ENCODE measurements at places on chromosomes 3 and 15.
A peak's percentile ranks its signal among the peaks of the same experiment; 100 is the strongest.

DNA sequence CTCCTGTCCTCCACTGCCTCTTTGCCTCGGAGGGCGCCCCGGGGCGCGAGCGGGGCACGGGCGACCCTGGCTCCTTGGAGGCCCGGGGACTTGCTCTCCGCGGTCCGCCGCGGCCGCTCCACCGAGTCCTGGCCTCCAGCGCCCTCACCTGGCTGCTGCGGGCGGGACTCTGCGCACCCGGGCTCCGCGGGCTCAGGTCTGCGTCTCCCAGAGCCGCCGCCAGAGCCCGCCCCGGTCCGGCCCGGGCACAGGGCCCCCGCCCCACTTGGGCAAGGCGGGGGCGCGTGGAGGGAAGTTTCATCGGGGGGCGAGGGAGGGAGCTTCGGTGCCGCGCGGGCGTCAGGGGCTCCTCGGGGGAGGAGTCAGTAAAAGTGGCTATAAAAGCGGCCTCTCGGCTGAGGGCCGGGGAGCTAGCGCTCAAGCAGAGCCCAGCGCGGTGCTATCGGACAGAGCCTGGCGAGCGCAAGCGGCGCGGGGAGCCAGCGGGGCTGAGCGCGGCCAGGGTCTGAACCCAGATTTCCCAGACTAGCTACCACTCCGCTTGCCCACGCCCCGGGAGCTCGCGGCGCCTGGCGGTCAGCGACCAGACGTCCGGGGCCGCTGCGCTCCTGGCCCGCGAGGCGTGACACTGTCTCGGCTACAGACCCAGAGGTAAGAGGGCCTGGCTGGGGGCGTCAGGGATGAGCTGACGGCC is at the start of gene CEMIP:
Gene CEMIP (plus strand): TSS at position 407 of the 694 bp plus-strand sequence. CDS start 94,510 bp downstream, outside the sequence.
- DNase-seq, result peak; percentile 80

DNA sequence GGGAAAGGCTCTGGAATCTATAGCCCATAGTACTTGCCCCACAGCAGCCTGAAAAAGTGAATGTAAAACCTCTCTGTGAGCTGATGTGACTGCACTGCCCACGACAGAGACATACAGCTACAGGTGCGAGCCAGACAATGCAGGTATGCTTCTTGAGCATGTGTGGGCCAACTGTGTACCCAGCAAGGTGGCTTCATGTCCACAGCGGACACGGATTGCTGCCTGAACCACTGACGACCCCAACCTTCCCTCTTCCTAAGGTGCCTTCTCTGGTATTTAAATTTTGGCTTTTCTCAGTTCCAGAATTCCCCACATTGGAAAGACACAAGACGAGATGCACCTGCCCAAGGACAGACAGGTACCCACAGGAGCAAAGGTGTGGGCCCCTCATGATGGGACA is 65.8 kb downstream of the SCN5A start:
- DNase-seq, result peak; percentile 11

- no peak for DNase-seq
Measured at GRCh38 chr3:147348976-147349375, 57.4 kb downstream of the ZIC4 start.

GRCh38 chr15:41897363-41897799 is 3.5 kb upstream of the SPTBN5 start:
- DNase-seq, result no peak

DNA sequence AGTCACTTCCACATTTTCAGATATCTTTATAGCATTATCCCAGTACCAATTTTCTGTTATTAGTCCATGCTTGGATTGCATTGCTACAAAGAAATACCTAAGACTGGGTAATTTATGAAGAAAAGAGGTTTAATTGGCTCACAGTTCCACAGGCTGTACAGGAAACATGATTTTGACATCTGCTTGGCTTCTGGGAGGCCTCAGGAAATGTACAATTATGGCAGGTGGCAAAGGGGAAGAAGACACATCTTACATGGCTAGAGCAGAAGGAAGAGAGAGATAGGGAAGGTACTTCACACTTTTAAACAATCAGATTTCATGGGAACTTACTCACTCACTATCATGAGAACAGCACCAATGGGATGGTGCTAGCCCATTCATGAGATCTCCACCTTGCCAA is 172.3 kb upstream of the GPR149 start:
- no peak for DNase-seq

Data from lower lobe of right lung (tissue), 2 donors.